ENCODE measurements at places on chromosomes 13 and 19. TPM values are rescaled to one million over a fixed set of nuclear protein-coding genes. Genes with fewer than 3 reads are reported as not detected.
A peak's percentile ranks its signal among the peaks of the same experiment; 100 is the strongest.

Gene LIM2
- polyA plus RNA-seq: 0.40 TPM

Gene HSD17B14
- 30.0 TPM for polyA plus RNA-seq

Gene OXGR1
- 3.8 TPM for polyA plus RNA-seq

Gene PCSK4
- 9.6 TPM for polyA plus RNA-seq

Gene GNG8
- 4.7 TPM for polyA plus RNA-seq

Gene MEDAG
- 1.4 TPM for polyA plus RNA-seq

Gene PLVAP
- 204 TPM for polyA plus RNA-seq

Gene ADGRE1
- polyA plus RNA-seq: 0.09 TPM

Gene ACP7
- 0.46 TPM for polyA plus RNA-seq

Gene ZNF729
- polyA plus RNA-seq: 0.30 TPM

Gene ZNF229
- polyA plus RNA-seq: 14.5 TPM

Gene GSX1
- polyA plus RNA-seq: not detected

Gene LENG9
- 1.9 TPM for polyA plus RNA-seq

Gene IFI30
- 12.4 TPM for polyA plus RNA-seq

Gene CD209
- 1.5 TPM for polyA plus RNA-seq

Gene C19orf38
- 2.1 TPM for polyA plus RNA-seq

- DNase-seq: no peak
Measured at GRCh38 chr13:46169758-46170157, 12.2 kb downstream of the LCP1 start.

DNA sequence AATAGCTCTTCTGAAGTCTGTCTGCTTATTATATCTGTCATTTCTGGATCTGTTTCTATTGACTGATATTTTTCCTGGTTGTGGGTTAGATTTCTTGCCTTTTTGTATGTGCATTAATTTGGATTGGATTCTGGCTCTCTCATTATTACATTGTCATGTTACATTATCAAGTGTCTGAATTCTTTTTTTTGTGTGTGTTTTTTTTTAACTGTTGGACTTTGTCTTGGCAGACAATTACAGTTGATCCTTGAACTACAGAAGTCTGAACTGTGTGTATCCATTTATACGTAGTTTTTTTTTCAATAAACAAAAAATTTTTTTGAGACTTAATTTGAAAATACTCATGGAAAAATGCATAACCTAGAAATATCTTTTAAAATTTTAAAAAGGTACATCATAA, 22.5 kb downstream of the RFC3 start:
- DNase-seq: no peak

GRCh38 chr19:45638930-45639729, at the start of gene EML2:
TSS of gene EML2 (minus strand) at chr19:45639397. CDS start at chr19:45639376, 21 bp downstream.
- peak; percentile 15 for DNase-seq

- no peak for DNase-seq
Measured at GRCh38 chr19:49064768-49065611, at the start of gene NTF4. TSS of gene NTF4 (minus strand) at chr19:49064818. CDS start at chr19:49061997, 2,821 bp downstream.

- no peak for DNase-seq
Measured at GRCh38 chr13:49874430-49874829, 61.7 kb downstream of the SPRYD7 start.

DNA sequence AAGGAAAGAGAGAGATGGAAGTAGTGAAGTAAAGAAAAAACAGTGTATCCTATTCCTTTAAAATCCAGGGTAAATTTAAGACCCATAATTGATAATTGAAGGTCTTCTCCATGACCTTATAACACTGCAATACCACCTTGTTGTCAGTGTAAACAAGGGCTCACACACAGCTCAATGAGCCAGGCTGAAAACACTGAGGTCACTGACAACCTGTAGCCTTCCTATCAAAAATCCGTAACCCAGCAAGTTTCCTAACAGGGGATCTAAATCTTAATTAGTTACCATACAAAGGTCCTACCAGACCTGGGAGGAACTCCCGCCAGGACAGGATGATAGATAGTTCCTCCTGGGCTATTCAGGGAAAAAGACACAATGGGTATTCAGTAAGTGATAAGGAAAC, 1677.1 kb downstream of the OLFM4 start:
- no peak for DNase-seq

- no peak for DNase-seq
Measured at GRCh38 chr19:33467851-33468250, 53.7 kb downstream of the PEPD start.

DNA sequence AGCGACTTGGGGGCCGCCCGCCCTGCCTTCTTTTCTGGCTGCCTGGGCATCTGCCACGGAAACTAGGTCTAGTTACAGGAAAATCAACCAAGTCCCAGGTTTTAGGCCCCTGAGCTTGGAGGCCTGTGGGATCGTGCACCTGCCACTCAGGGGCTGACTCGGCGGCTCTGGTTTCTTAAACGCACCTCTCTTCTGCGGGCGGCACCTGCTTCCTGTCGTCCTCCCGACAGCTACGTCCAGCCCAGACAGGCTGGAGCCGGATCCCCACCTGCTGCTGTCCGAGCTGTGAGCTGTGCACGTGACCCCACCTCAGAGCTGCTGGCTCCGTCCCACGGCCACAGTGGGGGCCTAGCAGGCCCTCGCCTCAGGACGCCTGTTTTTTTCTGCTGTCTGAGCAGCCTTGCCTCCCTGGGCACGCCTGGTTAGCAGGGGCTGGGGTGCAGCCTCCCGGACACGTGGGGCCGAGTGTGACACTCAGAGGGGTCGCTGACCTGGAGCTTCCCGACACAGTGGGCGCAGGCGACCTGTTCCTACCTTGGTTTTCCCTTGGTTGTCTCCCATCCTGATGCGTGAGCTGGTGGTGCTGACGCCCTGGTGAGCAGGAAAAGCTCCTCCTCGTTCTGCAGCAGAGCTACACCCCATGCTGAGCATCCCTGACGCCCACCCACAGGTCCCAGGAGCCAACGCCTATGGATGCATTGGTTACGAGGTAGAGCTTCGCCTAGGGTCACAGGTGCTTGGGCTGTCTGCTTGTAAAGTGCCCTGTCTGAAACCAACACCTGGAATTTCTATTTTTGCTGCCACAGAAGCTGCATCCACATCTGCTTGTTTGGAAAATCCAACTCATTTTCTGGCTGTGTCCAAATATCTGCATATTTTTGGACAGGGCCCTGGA, 17.5 kb downstream of the TMEM255B start:
- no peak for DNase-seq

GRCh38 chr13:53105890-53106289, 77.3 kb downstream of the OLFM4 start:
- no peak for DNase-seq

DNA sequence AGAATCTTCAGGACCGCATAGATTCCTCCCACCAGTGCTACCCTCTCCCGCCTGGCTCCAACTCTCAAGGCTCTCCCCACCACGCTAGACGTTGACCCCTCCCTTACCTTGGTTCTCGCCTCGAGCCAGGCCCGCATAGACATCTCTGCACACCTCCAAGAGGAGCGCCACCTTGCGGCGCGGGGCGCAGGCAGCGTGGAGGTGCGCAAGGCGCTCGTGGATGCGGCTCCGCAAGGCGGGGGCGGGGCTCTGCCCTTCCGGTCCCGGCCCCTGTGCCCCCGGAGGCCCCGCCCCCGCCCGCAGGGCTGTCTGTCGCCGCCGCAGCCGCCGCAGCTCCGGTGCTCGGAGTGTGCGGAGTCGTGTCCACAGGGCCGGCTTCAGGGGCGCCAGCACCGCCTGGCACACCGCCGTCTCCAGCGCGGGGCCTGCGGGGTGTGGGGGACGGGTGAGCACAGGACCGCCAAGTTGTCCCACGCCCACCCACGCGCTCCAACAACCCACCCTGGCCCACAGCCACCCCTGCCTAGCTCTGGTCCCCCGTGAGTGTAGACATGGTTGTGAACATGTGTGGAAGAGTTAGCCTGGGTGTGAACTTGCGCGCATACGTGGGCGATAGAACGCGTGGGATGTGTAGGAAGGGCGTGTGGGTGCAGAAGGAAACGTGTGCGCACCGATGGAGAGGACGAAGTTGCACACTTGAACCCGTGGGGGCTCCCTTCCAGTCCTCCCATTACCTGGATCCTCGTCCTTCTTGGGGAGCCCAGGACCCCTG, 8.1 kb downstream of the RINL start:
- no peak for DNase-seq

- DNase-seq: no peak
Measured at GRCh38 chr19:51418707-51419106, 1.3 kb upstream of the SIGLEC10 start.

DNA sequence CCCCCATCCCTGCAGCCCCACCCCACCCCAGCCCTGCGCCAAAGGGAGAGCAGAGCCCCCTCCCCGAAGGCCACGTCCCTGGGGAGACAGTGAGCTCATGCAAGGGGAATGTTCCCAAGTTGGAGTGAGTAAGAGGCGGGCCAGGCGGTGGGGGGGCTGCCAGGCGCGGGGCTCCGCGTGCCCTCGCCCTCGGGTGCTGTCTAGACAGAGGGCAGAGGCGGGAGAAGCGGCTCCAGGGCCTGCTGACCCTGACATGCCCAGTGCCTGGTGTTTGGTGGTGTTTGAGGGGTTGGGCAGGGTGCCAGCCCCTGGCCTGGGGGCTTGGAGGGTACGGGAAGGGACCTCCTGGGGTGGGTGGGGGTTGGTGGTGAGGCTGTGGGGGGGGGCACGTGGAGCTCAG, 1.0 kb downstream of the FSTL3 start:
- DNase-seq: no peak

DNA sequence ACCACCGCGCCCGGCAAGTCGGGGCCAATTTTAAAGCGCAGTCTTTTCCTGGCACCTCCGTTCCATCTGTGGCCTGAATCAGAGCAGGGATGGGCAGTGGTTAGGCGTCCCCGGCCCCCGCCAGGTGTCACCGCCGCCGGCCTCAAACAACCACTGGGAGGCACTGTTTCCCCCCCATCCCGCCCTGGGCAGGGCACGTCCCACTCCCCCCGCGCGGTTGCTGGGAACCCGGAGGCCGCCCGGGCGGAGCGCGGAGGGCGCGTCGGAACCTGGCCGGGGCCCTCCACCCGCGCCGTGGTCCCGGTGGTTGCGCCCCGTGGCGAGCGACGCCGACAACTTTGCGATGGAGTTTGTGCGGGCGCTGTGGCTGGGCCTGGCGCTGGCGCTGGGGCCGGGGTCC, at the start of gene GRIN3B:
TSS of gene GRIN3B (plus strand) at position 325 of the 400 bp plus-strand sequence. CDS start at position 344, 19 bp downstream.
- no peak for DNase-seq

DNA sequence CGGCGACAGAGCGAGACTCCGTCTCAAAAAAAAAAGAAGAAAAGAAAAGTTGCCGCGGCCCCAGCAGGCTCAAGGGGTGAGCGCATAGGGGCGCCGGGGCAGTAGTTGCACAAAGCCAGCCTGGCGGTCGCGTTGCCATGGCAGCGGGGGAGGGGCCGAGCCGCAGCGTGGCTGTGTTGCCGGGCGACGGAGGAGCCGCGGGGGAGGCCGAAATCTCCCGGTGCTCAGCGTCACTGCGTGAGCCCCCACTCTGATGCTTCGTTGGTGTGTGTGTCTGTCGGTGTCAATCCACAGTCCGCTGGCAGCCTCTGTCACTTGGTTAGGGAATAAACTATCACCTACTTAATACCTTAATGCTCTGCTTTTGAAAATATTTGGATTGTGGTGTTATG, 82.9 kb upstream of the C1QTNF9B start:
- peak; percentile 68 for DNase-seq

DNA sequence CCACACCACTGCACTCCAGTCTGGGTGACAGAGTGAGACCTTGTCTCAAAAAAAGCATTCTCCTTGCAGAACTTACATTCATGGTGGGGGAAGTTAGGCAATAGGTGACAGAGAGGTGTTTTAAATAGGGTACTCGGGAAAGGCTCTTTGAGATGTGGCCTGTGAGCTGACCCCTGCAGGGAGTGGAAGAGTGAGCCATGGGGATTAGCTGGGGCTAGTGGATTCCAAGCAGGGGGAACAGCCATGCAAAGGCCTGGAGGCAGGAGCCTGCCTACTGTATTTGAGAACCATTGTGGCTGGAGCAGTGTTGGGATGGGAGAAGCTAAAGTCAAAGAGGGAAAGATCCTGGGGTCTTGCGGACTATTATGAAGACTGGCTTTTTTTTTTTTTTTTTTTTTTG, 3.9 kb upstream of the DMKN start:
- no peak for DNase-seq

DNA sequence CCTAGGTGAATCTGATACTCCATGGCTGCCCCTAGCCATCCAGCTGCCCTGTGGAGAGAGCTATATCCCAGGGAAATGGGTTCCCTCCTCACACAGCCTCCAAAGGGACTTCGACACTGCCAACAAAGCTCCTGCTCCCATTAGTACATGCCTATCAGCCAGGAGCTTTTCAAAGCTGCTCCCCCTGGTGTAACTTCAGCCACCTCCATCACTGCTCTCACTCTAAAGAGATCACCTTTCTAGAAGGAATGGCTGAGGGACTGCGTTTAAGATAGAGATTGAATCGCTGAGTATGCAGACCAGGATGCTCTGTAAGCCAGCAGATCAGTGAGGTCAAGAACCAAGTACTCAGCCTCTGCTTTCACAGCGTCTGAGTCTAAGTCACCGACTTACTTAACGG, 213.7 kb downstream of the NALCN start:
- no peak for DNase-seq

DNA sequence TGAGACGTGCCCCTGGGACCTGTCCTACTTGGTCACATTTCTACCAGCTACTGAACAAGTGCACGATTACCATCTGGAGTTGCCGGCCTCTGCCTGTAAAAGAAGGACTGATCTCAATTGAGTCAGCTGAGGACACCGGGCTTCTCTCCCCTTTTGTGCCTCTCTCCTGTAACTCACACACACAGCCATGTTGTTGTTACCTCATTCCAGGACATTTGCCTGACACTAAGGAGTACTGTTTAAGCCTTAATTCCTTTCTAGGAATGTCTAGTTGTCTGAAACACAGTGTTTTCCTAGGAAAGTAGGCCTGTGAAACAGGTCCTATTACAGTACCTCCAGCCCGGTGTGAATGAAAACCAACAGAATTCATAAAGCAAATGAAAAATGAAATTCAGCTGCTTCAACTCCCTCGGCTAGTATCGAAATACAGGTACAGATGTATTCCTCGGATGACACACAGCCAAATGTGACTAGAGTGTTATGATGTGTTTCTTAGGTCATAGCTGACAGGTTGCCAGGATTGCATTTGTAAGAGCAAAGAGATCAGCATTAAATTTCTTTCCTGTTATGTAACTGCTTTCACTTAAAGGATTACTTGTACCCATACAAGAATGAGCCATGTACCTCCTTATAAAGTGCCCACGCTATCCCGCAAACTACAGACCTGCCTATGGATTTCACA, 152.0 kb upstream of the IRS2 start:
- DNase-seq: no peak

- no peak for DNase-seq
Measured at GRCh38 chr19:14310055-14310454, 71.2 kb upstream of the ADGRE5 start.

- DNase-seq: no peak
Measured at GRCh38 chr13:73984201-73984600, 150.0 kb downstream of the KLF12 start.

DNA sequence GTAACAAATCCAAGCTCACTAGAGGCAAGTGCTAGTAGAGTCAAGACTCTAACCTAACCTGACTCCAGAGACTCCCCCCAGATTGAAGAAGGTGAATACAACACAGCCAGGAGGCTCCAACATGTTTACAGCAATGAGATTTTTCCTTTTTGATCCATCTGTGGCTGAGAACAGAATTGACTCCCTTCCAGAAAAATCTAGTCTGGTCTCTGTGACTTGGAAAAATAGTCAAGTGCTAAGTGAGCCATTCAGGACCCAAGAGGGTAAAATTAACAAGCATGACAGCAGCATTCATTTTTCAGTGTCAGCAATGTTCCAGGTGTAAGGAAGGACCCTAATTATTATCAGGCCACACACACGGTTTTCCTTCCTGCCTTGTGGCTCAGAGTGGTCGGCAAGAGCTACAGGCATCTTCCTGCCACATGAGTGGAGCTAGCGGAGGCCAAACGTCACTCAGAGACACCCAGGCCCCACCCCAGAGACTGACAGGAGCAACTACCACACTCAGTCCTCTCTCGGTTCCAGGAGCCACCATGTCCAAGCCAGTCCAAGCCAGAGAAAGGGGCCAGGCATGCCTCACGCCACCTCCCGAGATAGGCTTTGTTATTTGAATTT, 395.1 kb downstream of the FOXO1 start:
- DNase-seq: no peak

GRCh38 chr13:105773863-105774538, 761.5 kb downstream of the EFNB2 start:
- no peak for DNase-seq

All from left renal cortex interstitium (tissue), 4 donors.